ENCODE measurements at places on chromosomes 3 and 15.

DNA sequence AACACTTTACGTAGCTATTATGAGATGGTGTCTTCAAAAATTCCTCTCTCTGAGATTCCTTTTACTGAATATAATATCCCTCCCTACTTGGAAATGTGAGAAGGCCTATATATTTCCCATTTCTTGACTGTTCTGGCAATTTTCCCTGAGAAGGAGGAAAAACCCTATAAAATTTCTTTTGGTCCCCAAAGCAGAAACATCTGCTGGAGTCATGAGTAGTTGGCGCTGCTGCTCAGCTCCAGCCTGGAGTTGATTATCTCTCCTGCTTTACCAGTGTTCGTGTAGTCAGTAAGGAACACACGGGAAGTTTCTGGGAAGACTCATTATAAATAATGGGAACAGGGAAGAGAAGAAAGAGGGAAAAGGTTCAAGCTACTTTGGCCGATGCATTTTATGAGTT is 680.1 kb downstream of the EPHA3 start:
- DNase-seq: no peak

DNA sequence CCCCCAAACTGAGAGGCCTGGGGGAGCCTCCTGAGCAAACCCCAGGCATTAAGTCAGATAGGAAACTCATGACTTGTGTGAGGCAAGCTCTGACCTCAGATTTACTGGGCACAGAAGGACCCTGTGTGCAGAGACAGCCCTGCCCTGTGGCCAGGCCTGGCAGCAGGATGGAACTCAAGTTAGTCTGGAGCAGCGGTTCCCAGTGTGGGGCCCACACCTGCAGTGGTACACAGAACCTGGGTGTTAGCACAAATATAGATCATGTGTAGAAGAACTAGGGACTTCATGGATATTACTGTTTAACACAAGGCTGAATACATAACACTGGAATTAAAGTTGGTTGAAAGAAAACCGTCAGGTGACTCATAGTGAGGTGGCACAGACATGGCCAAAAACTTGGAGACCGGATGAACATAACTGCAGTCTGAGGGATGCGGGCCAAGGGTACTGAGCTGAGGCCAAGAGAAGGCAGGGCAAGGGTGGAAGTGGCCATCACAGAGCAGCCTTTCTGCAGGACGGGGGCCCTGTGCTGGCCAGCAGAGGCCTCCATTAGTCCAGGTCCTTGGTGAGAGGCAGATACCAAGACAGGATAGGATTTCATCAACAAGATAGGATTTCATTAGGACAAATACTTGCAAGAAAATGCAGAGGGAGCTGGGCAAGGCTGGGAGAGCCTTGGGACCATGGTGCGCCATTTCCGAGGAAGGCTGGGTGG is 40.9 kb downstream of the IRAK2 start:
- DNase-seq: peak; percentile 90

- no peak for DNase-seq
Observed at GRCh38 chr15:89880727-89881126, 13.1 kb downstream of the AP3S2 start.

DNA sequence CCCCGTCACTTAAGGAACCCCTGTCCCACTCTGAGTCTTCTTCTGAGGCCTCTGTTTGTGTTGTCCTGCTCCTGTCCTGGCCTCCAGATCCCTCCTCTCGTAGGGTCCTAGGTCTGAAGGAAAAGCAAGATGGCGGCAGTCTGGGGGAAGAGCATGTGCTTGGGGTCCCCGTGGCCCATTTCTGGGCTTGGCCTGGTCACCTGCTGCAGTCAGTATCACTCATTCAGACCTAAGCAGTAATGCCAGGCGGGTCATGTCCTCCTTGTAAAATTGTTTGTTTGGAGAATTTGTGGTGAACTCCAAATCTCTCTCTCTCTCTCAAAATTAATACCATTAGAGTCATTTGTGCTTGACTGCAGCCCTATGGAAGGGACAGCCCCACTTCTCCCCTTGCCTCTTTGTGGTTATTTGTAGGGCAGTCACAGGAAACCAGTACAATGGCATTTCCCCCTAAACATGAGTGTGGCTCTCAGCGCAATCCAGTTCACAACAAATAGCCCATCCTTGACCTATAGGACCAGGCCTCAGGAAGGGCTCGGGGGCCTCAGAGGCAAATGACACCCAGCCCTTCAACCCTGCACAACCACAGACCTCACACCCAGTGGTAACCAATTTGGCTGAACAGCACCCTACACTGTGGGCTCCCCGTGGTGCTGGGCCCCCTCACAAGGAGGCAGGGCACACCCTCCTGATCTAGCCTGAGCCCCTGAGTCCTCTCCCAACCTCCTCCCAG is 173.5 kb downstream of the OR4M2 start:
- DNase-seq: no peak

DNA sequence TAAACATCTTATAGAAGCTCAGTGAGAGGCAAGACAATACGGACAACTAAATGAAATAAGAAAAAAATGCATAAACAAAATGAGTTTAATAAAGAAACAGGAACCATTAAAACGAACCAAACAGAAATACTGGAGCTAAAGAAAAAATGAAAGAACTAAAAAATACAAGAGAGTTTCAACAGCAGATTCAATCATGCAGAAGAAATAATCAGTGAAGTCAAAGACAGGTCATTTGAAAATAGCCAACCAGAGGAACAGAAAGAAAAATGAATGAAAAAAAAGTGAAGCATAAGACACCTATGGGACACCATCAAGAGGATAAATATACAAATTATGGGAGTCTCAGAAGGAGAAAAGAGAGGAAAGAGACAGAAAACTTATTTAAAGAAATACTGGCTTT is 42.5 kb upstream of the PRR20G start:
- no peak for DNase-seq

DNA sequence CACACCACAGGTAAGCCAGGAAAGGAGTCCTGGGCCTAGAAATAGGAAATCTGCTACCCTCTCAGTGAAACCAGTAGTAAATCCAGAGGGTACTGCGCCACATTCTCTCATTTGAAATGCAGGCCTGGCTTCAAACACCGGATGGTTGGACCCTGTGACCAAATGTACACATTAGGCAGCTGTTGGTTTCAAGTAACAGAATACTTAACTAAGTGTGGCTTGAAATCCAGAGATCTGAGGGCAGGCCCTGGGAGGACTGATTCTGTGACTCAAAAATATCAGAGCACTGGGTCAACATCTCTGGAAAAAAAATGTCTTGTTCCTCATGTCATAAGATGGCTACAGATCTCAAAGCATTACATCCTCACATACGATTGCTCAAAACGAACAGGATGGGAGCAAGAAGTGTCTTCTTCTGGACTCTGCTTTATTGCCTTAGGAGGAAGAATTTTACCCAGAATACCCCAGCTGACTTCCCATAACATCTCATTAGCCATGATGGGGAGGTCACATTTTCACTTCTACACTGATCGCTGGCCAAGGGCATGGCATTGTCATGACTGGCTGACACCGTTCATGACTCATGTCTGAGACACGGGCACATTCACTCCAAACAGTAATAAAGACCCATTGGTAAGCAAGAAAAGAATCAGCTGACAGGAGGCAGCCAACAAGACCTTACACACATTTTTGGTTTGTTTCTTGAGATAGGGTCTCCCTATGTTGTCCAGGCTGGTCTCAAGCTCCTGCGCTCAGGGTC is 166.0 kb downstream of the ARRDC4 start:
- peak; percentile 52 for DNase-seq

GRCh38 chr15:35271371-35272043 is 186.4 kb upstream of the NANOGP8 start:
- DNase-seq: peak; percentile 25

GRCh38 chr15:74242441-74243185 is 6.5 kb downstream of the CCDC33 start:
- DNase-seq: peak; percentile 81

GRCh38 chr3:60268123-60268522 is 983.1 kb downstream of the FHIT start:
- DNase-seq: no peak

DNA sequence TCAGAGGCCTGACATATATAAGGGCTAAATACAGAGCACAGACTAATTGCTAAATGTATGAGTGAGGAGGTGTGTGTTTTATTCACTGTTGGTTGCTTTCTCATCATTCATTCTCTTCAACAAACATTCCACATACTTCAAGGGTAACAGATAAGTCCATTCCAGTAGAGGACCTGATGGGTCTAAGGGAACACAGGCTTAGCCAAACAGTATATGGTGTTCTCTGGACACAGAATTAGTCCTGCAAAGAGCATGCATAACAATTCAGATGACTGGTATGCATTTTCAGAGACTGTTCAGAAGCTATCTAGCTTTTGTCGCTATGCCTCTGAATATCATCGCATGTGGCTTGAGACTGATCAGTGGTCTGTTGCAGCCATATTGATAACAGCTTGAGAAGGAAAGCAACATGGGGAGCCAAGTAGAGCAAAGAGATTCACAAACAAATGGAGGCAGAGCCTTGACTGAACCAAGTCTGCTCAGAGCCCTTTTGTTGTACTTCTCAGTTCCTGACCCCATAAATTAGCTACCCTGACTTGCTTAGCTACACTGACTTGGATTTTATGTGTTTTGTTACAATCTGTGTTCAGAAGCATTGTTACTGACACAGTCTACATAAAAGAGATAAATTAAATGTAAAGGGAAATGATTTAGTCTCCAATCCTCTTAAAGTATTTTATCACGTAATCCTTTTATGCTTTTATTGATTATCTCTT is 1178.7 kb downstream of the ROBO1 start:
- no peak for DNase-seq

- DNase-seq: peak; percentile 41
Observed at GRCh38 chr3:128492671-128493569, at the start of gene GATA2. TSS of gene GATA2 (minus strand) at chr3:128493201. CDS start at chr3:128487031, 6,170 bp downstream.

GRCh38 chr3:156642750-156643728 is 31.4 kb upstream of the TIPARP start:
- DNase-seq: peak; percentile 50

- no peak for DNase-seq
Observed at GRCh38 chr15:78207110-78207458, 27.3 kb downstream of the ACSBG1 start.

- no peak for DNase-seq
Observed at GRCh38 chr3:182118066-182118465, 406.3 kb downstream of the SOX2 start.

GRCh38 chr3:120202363-120202762 is 82.7 kb downstream of the GPR156 start:
- DNase-seq: no peak

GRCh38 chr3:4656059-4656458 is 162.9 kb downstream of the ITPR1 start:
- peak; percentile 87 for DNase-seq

- no peak for DNase-seq
Observed at GRCh38 chr3:5791558-5791957, 604.1 kb downstream of the EDEM1 start.

DNA sequence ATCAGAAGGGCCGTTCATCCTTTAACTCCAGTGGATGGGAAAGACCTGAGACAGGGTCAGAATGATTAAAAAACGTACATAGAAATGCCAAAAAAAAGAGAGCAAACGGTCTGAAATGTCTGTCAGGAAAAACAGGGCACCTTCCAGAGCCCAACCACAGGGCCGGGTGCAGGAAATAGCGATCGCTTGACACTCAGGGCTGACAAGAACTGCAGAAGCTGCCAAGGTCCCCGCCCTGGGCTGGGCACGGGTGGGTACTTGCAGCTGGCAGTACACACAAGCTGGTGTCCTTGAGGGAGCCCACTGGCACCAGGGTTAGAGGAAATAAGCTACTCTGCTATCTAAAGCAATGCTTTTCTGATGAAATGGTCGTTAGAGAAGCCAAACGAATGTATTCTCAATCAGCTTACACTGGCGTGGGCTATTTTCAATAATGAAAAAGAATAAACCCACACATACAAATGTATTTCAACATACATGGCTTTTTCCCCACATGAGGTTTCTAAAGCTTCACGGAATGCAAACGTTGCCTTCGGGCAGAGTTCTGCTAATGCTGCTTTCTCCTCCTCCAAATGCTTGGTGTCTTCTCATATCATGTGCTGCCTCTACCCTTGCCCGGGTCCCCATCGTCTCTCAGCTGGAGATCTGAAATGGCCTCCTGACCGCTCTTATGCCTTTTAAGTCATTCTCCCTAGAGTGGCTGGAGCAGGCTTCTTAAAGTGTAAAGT is 15.6 kb downstream of the FRMD4B start:
- peak; percentile 62 for DNase-seq

- no peak for DNase-seq
Observed at GRCh38 chr3:197562398-197563251, 6.9 kb upstream of the BDH1 start.

- peak; percentile 69 for DNase-seq
Observed at GRCh38 chr3:111723293-111724215, 128.4 kb upstream of the ZBED2 start.

DNA sequence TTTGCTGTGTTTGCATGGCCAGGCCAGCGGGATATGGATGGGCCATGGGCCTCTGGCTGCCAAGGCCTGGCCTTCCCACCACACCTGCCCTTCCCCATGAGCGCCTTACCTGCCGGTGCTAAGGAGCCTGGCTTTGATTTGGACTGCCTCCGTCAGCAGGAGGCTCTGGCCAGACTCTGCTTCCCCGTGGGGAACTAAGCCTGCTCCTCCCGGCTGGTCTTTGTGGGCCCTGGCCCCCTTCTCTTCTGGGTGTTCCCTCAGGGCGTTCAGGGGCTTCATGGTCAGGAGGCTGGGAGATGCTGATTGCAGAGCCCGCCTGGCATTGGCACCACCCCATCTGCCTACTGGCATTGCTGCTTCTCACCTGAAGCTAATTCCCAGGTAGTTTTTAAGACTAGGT is 45.2 kb downstream of the SMAD6 start:
- DNase-seq: no peak

GRCh38 chr3:37309921-37310665 is 135.7 kb upstream of the LRRFIP2 start:
- DNase-seq: no peak

DNA sequence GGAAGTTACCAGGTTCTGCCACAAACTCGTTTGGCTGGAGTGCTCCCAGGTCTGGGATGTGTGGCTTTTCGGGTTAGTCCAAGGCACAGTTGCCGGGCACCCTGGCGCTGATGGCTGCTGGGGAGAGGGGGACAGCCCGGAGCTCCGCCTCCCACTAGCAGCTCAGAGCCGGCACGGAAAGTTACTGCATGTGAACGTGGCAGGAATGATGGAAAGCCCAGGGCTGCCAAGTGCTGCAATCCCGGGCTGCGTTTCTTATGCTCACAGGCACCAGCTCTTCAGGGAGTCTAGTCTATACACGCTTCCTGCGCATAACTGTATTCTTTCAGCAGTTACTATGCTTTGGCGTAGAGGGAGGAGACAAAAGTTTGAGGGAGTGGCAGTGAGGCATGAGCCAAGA is 141.8 kb upstream of the ICE2 start:
- DNase-seq: peak; percentile 64

GRCh38 chr15:61196711-61197586 is 32.2 kb downstream of the RORA start:
- no peak for DNase-seq

GRCh38 chr3:113158171-113158570 is 53.2 kb upstream of the BOC start:
- DNase-seq: no peak

- DNase-seq: peak; percentile 78
Observed at GRCh38 chr3:170493712-170494182, 75.1 kb downstream of the CLDN11 start.

DNA sequence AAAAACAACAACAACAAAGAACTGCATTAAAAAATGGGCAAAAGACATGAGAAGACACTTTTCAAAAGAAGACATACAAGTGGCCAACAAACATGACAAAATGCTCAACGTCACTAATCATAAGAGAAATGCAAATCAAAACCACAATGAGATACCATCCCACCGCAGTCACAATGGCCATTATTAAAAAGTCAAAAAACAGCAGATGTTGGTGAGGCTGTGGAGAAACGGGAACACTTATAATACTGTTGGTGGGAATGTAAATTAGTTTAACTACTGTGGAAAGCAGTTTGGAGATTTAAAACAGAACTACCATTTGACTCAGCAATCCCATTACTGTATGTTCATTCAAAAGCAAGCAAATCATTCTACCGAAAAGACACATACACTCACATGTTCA is 15.1 kb downstream of the EIF1B start:
- no peak for DNase-seq
